DMS153 (cell line): ENCODE measurements at places on chromosomes 11 and 22.

GRCh38 chr11:33959855-33960400, 68.1 kb upstream of the LMO2 start:
- DNase-seq: no peak

GRCh38 chr11:119745112-119745511, 16.1 kb upstream of the NECTIN1 start:
- DNase-seq: no peak

- DNase-seq: no peak
Observed at GRCh38 chr11:23586173-23586572, 725.9 kb upstream of the CCDC179 start.

DNA sequence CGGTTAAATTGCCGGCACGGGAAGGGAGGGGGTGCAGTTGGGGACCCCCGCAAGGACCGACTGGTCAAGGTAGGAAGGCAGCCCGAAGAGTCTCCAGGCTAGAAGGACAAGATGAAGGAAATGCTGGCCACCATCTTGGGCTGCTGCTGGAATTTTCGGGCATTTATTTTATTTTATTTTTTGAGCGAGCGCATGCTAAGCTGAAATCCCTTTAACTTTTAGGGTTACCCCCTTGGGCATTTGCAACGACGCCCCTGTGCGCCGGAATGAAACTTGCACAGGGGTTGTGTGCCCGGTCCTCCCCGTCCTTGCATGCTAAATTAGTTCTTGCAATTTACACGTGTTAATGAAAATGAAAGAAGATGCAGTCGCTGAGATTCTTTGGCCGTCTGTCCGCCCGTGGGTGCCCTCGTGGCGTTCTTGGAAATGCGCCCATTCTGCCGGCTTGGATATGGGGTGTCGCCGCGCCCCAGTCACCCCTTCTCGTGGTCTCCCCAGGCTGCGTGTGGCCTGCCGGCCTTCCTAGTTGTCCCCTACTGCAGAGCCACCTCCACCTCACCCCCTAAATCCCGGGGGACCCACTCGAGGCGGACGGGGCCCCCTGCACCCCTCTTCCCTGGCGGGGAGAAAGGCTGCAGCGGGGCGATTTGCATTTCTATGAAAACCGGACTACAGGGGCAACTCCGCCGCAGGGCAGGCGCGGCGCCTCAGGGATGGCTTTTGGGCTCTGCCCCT, 529 bp upstream of the CCND1 start:
- no peak for DNase-seq

GRCh38 chr22:48422900-48423480, 1404.7 kb downstream of the BRD1 start:
- DNase-seq: no peak

DNA sequence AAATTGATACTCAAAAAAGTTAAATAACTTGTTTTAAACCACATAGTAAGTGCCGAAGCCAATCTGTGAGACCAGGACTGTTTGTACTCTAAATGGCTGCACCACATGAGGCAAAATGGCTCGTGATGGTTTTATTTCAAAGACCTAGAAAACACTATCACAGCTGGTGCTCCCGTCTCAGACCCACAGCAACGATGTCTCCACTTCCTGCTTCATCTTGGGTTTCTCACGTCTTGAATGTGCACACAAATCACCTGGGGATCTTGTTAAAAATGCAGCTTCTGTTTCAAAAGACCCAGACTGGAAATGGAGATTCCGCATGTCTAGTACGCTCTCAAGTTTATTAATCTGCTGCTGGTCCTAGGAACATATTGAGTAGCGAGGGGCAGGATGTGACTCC, 1.2 kb downstream of the CD3E start:
- DNase-seq: no peak

- DNase-seq: no peak
Observed at GRCh38 chr11:65589444-65590239, 6.0 kb downstream of the KCNK7 start.

- no peak for DNase-seq
Observed at GRCh38 chr11:72326151-72326848, 82.3 kb upstream of the PHOX2A start.

DNA sequence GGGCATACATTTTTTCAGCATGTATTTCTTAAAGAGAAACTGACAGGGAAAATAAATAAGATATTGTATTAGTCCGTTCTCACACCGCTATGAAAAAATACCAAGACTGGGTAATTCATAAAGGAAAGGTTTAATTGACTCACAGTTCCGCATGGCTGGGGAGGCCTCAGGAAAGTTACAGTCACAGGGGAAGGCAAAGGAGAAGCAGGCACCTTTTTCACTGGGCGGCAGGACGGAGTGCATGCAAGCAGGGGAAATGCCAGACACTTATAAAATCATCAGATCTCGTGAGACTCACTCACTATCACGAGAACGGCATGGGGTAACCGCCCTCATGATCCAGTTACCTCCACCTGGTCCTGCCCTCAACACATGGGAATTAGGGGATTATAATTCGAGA, 44.2 kb downstream of the PPFIA1 start:
- DNase-seq: no peak

GRCh38 chr22:29702931-29703501, 16.8 kb upstream of the CABP7 start:
- no peak for DNase-seq

- no peak for DNase-seq
Observed at GRCh38 chr22:22800716-22801115, 86.9 kb upstream of the IGLL5 start.

DNA sequence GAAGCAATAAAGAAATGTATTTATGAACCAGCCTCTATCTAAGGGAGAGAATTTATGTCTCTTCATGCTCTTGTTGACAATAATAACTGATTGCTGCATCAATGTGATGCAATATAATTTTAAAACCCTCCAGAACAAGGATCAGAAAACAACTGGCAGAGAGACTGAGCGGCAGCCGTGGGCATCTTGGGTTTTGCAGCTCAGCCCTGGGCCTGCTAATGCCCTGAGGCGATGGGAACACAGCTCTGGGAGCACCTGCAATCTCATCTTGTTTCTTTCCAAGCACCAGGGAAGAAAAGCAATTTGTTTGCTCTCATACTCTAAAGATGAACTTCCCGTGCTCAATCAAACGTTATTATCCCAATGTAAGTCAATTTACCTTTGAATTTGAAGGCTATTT, 245.7 kb downstream of the ST3GAL4 start:
- DNase-seq: no peak

- no peak for DNase-seq
Observed at GRCh38 chr11:45456686-45457085, 170.5 kb upstream of the SYT13 start.

DNA sequence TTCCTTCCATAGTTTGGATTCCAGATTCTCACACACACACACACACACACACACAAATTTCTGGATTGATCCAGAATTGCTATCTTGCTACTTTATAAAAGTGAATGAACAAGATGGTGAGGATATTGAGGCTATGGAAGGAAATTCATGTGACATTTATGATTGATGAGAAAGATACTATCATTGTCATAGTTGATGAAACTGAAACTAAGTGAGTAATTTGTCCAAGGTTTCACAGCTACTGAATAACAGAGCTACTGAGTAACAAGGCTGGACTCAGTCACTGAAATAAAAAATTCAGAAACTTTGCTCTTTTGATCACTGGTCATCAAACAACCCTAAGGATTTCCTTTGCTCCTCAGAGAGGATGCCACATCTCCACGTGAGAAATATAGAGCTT, 16.2 kb downstream of the OR5D16 start:
- DNase-seq: no peak

DNA sequence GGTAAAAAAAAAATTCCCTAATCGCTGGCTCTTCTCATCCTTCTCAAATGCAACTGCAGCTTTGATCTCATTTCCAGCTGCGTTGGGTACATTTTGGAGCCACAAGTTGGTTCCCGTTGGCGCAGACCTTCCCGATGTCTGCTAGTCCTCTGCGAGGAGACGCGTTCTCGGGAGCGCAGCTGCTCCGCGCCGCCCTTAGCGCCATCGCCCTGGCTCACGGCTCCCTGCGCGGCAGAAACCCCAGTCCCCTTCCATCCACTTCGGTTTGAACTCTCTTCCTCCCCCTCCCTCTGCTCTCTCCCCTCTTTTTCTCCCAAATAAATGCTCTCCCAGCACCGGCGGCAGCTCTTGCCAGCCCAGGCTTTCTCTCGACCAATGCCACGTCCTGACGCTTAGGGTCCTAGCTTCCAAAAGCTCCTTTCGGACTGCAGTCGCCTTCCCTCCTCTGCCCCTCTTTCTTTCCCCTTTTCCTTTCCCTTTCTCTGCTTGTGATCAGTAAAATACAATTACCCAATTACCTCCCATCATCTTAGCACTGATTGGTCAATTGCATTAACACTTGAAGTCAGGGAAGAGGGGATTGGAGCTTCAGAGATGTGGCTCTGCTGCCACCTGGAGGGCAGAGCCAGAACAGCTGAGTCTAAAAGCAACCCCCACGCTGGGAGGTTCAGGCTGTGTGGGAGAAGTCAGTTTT, 1165.7 kb downstream of the LRRC4C start:
- peak; percentile 73 for DNase-seq

- DNase-seq: no peak
Observed at GRCh38 chr11:44970293-44970692, 19.6 kb upstream of the TP53I11 start.

DNA sequence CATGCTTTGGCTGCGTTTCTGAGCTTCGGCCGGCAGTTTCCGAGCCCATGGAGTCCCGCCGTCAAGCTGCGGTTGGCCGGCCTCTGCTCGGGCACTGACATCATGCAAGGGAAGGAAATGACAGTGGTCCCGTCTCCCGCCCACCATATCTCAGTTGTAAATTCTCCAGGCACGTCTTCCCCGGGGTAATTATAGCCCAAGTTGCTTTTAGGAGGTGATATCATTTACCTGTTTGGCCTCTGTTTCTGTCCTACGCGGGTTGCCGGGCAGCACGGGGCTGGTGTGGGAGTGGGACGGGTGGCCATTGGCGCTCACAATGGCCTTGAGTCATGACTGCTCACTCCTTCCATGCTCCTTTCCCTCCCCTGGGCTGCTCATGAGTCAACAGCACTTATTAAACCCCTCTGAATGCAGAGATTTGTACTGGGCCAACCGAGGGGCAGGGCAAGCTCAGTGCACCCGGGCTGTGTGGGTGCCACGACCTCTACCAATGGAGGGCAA, 4.2 kb upstream of the ANO1 start:
- no peak for DNase-seq

DNA sequence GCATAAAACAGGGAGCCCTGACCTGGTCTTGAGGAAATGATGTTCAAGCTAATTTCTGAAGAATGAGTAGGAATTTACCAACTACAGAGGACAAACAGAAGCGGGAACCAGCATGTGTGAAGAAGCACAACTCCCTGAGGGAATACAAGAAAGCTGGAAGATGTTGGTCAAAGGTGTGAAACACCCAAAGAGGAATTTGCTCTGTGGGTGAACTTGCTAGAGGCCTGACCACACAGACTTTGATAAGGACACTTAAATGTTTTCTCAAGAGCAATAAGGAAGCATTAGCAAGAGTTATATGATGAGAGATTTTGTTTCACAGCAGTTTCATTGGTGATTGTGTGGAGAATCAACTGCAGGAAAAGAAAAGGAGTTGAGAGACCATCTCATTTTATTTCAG, 17.6 kb downstream of the SLC5A12 start:
- DNase-seq: no peak

GRCh38 chr11:67632175-67632981, 2.6 kb upstream of the NUDT8 start:
- DNase-seq: no peak

- no peak for DNase-seq
Observed at GRCh38 chr11:131827430-131827829, 457.0 kb downstream of the NTM start.
